ENCODE measurements at places on chromosomes 16 and 17. TPM values are rescaled to one million over a fixed set of nuclear protein-coding genes. Genes with fewer than 3 reads are reported as not detected.
A peak's percentile ranks its signal among the peaks of the same experiment; 100 is the strongest.

TMEM186 gene
- 10.6 TPM for total RNA-seq

PARD6A gene
- total RNA-seq: 4.9 TPM

TAT gene
- not detected for total RNA-seq

KCNJ2 gene
- 11.5 TPM for total RNA-seq

PLLP gene
- 1.3 TPM for total RNA-seq

SNAI3 gene
- 8.5 TPM for total RNA-seq

ZFPM1 gene
- 2.5 TPM for total RNA-seq

DCUN1D3 gene
- total RNA-seq: 19.6 TPM

GRCh38 chr17:66040402-66040801 is 151.5 kb downstream of the CEP112 start:
- H3K27ac ChIP-seq: no peak overlapping the region
- no peaks in the 10 kb centered on the region for H3K36me3 ChIP-seq
- no peaks in the 10 kb centered on the region for H3K27me3 ChIP-seq
- no peak for DNase-seq
- no peaks in the 10 kb centered on the region for H3K4me1 ChIP-seq
- H3K4me3 ChIP-seq: no peak overlapping the region

GRCh38 chr17:47204722-47205418 is 4.3 kb upstream of the MYL4 start:
- no peak for DNase-seq
- peaks cover 17% of the 10 kb centered on the region for H3K4me1 ChIP-seq
- H3K27me3 ChIP-seq: no peaks in the 10 kb centered on the region
- H3K27ac ChIP-seq: peak overlapping the region; percentile 84

DNA sequence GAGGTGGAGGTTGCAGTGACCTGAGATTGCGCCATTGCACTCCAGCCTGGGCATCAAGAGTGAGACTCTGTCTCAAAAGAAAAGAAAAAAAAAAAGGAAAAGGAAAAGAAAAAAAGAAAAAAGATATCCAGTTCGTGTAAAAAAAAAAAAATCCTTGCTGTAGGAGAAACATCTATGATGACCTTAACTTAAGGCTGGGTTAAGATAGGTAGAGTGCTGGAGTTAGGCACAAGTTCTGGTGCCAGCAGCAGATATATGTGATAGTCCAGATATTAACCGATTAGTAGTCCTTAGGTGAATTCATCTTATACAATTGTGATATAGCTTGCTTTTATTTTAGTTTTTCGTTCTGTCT is 17.2 kb downstream of the PSMD11 start:
- peaks cover 9% of the 10 kb centered on the region for H3K4me1 ChIP-seq
- H3K27ac ChIP-seq: no peak overlapping the region
- H3K27me3 ChIP-seq: no peaks in the 10 kb centered on the region
- H3K4me3 ChIP-seq: no peak overlapping the region

DNA sequence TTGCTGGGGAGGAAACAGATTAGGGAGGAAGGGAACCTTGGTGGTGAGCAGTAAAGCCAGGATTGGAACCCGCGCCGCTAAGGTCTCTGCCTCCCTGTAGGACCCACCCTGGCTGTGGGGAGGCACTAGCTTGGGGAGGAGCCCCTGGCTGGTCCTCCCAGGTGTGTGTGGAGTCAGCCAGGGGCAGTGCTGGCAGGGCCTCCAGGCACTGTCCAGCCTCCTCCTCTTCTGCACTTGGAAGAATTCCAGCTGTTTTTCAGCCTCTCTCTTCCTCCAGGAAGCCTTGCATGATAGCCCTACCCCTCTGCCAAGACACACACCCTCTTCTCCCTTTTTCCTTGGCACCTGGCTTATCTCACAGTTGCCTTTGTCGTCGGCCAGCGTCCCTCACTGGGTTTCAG is 34.8 kb downstream of the TMEM235 start:
- H3K4me1 ChIP-seq: peaks cover 12% of the 10 kb centered on the region
- H3K4me3 ChIP-seq: no peak overlapping the region
- no peak overlapping the region for H3K27ac ChIP-seq
- no peak for DNase-seq
- peaks cover 10% of the 10 kb centered on the region for H3K27me3 ChIP-seq
- H3K36me3 ChIP-seq: no peaks in the 10 kb centered on the region

DNA sequence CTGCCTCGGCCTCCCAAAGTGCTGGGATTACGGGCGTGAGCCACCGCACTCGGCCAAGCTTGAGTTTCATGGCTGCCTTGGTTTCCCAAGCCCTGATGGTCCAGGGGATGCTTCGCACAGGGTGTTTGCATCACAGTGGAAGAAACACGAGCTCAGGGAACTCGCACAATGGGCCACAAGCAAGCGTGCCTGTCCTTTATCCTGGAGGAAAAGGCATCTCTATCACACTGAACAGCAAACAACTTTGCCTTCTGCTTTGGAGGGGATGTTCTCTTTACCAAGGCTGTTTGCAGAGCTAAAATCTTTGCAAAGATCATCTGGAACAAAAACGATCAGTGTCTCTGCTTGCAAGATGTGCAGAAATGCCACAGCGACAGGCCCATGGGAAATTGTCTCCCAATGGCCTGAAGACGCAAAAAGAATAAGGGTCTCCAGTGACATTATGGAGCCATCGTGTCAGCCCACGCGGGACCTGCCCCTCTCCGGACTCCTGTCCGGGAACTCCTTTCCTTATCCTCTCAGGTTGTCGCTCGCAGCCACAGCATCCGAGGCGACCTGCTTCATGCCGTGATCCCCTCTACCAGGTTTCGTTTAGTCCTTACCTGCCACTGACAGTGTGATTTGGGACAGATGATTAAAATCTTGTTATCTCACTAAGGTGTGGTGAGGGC is 44.1 kb upstream of the CBFA2T3 start:
- no peaks in the 10 kb centered on the region for H3K4me1 ChIP-seq
- H3K4me3 ChIP-seq: no peak overlapping the region
- H3K27ac ChIP-seq: no peak overlapping the region

DNA sequence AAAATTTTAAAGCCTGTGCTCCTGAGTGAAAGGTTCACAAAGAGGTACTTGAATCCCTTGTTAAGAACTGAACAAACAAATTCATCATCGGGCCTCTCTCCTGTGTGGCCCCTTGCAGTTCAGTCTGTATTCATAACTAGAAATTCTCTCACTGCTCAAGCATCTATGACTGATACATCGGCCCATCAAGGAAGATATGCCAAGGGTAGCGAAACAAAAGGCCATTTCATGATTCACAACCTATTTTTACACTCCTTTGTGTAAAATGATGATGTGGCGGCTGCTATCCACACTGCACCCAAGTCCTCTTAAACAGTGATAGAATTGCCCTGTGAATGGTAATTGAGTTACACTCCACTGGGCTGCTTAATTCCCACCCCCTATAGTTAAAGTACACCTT is 204.6 kb downstream of the STX8 start:
- peak overlapping the region; percentile 79 for H3K27ac ChIP-seq
- no peaks in the 10 kb centered on the region for H3K27me3 ChIP-seq
- no peak for DNase-seq
- H3K36me3 ChIP-seq: no peaks in the 10 kb centered on the region

DNA sequence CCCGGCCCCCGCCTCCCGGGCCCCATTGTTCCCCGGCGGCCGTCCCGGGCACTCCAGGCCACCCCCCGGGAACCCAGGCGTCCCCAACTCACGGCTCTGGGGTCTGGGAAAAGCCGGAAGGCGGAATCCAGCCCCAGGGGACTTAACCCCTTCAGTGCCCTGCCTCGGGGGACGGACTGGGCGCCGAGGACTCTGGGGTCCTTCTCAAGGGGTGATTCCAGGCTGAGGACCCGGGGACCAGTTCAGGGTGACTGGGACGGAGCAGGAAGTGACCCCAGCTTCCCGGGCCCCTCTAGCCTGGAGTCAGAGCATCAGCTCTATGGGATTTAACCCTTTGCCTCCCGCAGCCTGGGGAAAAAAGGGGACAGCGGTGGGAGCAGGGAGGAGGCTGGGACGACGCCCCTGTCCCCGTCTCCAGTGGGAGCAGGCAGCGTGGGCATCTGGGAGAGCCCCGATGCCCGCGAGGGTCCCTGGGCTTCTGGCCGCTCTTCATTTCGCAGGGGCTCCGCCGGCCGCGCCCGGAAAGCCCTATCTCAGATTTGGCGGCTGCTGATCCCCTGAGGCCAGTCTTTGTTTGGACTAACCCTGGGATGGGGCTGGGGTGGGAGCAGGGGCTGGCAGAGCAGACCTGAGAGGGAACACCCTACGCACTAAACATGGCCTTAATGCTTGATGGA is at the start of gene ZNF629:
TSS of gene ZNF629 (minus strand) at position 270 of the 677 bp plus-strand sequence. CDS start 2,723 bp downstream, outside the sequence.
- no peaks in the 10 kb centered on the region for H3K27me3 ChIP-seq
- H3K4me3 ChIP-seq: peak within 1 kb of the TSS; percentile 98
- no peaks in the 10 kb centered on the region for H3K4me1 ChIP-seq
- H3K27ac ChIP-seq: peak within 1 kb of the TSS; percentile 83
- no peaks in the 10 kb centered on the region for H3K36me3 ChIP-seq

DNA sequence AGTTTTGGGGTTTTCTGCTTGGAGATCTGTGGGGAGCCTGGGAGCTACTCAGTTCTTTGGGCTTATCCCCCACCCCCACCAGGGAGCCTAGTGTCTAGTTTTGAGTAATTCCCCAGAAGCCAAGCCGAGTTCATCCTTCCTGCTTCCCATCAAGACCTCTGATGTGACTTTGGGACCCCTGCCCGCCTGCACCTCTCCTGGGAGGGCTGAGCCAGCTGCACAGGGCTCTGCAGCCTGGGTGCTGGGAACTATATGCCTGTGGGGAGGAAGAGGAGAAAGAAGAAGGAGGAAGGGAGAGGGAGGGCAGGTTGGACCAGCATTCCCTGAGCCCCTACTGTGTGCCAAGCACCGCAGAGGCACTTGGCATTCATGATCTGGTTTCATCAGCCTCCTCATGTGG is 178.9 kb downstream of the TMEM132E start:
- H3K27me3 ChIP-seq: no peaks in the 10 kb centered on the region
- H3K4me1 ChIP-seq: no peaks in the 10 kb centered on the region
- no peak overlapping the region for H3K4me3 ChIP-seq
- H3K36me3 ChIP-seq: no peaks in the 10 kb centered on the region
- H3K27ac ChIP-seq: no peak overlapping the region

GRCh38 chr16:79996321-79996720 is 395.8 kb upstream of the MAF start:
- H3K36me3 ChIP-seq: no peaks in the 10 kb centered on the region
- DNase-seq: no peak
- no peaks in the 10 kb centered on the region for H3K4me1 ChIP-seq
- no peak overlapping the region for H3K27ac ChIP-seq

DNA sequence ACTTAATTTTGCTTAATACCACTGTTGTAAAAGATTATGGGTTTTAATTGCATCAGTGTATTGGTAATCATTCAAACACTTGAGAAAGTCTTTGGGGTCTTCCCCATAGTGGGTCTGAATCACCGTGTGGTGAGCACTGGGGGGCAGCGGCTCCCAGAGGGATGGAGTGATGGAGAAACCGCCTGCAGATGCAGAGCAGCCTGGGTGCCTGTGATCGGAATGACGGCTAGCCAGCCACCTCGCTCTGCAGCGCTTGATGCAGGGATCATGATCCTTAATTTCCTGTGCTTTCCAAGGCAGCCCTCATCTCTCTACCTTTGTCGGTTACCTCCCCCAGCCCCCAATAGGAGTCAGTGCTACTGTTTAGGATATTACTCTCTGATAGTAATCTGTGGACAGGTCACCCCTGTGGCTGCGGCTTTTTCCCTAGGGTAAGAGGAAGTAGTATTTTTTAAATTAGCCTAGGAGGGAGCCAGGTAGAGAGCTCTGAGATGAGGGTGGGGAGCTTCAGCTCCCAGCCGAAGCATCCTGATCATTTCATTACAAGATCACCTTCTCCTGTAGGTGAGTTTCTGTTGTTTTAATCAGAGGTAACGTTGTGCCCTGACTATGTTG is 135.6 kb downstream of the MSI2 start:
- no peaks in the 10 kb centered on the region for H3K36me3 ChIP-seq
- peaks cover 26% of the 10 kb centered on the region for H3K4me1 ChIP-seq
- H3K27me3 ChIP-seq: no peaks in the 10 kb centered on the region
- H3K27ac ChIP-seq: no peak overlapping the region

DNA sequence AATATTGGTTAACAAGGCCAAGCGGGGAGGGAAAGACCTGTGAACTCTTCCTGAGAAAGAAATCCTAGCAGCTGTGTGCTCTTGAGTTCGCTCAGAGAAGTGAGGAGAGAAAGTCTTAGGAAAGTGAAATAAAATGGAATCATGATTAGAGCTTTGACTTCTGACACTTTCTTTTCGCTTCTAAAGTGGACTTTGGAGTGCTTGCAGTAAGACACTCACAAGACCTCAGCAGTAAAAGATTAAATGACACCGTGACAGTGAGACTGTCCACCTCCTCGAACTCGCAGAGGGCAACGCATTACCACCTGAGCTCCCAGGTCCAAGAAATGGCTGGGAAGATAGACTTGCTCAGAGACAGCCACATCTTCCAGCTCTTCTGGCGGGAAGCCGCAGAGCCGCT is 71.2 kb downstream of the RNF213 start:
- peaks cover 4% of the 10 kb centered on the region for H3K36me3 ChIP-seq
- no peaks in the 10 kb centered on the region for H3K4me1 ChIP-seq
- H3K4me3 ChIP-seq: no peak overlapping the region
- no peak overlapping the region for H3K27ac ChIP-seq

GRCh38 chr17:38789185-38789584 is 10.2 kb downstream of the PIP4K2B start:
- peaks cover 4% of the 10 kb centered on the region for H3K36me3 ChIP-seq
- H3K27ac ChIP-seq: no peak overlapping the region
- no peaks in the 10 kb centered on the region for H3K27me3 ChIP-seq
- no peak for DNase-seq

GRCh38 chr16:6593799-6594198 is 738.8 kb upstream of the RBFOX1 start:
- H3K27ac ChIP-seq: no peak overlapping the region
- H3K27me3 ChIP-seq: no peaks in the 10 kb centered on the region
- no peak overlapping the region for H3K4me3 ChIP-seq
- H3K36me3 ChIP-seq: no peaks in the 10 kb centered on the region

- no peaks in the 10 kb centered on the region for H3K4me1 ChIP-seq
- H3K27me3 ChIP-seq: no peaks in the 10 kb centered on the region
- H3K36me3 ChIP-seq: no peaks in the 10 kb centered on the region
- H3K4me3 ChIP-seq: no peak overlapping the region
These were observed 330.1 kb downstream of the MAP2K6 start for GRCh38 chr17:69744512-69745070.

GRCh38 chr17:34312080-34312479 is 7.2 kb upstream of the CCL8 start:
- no peaks in the 10 kb centered on the region for H3K27me3 ChIP-seq
- H3K36me3 ChIP-seq: no peaks in the 10 kb centered on the region
- no peak overlapping the region for H3K4me3 ChIP-seq
- H3K4me1 ChIP-seq: peaks cover 3% of the 10 kb centered on the region
- no peak for DNase-seq
- H3K27ac ChIP-seq: no peak overlapping the region

- H3K36me3 ChIP-seq: no peaks in the 10 kb centered on the region
- DNase-seq: no peak
- H3K27ac ChIP-seq: no peak overlapping the region
- H3K4me3 ChIP-seq: no peak overlapping the region
These were observed 173.2 kb downstream of the CYLD start for GRCh38 chr16:50915120-50915519.

All from psoas muscle (tissue), 8 donors.